ENCODE measurements at places on chromosomes 3 and 15.

- H3K36me3 ChIP-seq = peaks cover 85% of the 10 kb centered on the region
- peak overlapping the region; percentile 37 for H3K27ac ChIP-seq
- no peaks in the 10 kb centered on the region for H3K27me3 ChIP-seq
- H3K4me1 ChIP-seq = no peaks in the 10 kb centered on the region
- no peak for DNase-seq
These were observed 156.1 kb downstream of the TBL1XR1 start for GRCh38 chr3:177041021-177041729.

DNA sequence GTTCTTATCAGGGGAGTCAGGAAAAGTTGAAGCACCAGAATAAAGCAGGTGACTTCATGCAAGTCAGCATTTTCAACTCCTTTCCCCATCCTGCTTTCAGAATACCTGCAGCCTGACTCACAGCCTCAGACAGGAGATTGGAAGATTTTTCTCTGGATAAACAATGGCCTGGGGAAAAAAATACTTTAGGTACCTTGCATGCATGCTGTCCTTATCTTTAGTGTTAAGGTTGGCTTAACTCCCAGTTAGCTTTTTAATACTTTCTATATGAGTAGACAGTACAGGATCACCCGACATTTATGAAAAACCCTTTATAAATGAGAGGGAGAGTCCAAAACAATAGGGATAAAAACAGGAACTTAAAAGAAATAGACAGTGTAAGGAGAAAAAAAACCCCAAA lies 53.6 kb downstream of the PAK2 start:
- no peak for DNase-seq
- H3K4me3 ChIP-seq = no peak overlapping the region
- no peaks in the 10 kb centered on the region for H3K27me3 ChIP-seq
- H3K36me3 ChIP-seq = peaks cover 58% of the 10 kb centered on the region
- no peak overlapping the region for H3K27ac ChIP-seq

- H3K27ac ChIP-seq = no peak overlapping the region
- no peaks in the 10 kb centered on the region for H3K27me3 ChIP-seq
- H3K4me3 ChIP-seq = no peak overlapping the region
- no peaks in the 10 kb centered on the region for H3K4me1 ChIP-seq
- DNase-seq = no peak
These were observed 198.5 kb upstream of the RARB start for GRCh38 chr3:25229586-25229985.

DNA sequence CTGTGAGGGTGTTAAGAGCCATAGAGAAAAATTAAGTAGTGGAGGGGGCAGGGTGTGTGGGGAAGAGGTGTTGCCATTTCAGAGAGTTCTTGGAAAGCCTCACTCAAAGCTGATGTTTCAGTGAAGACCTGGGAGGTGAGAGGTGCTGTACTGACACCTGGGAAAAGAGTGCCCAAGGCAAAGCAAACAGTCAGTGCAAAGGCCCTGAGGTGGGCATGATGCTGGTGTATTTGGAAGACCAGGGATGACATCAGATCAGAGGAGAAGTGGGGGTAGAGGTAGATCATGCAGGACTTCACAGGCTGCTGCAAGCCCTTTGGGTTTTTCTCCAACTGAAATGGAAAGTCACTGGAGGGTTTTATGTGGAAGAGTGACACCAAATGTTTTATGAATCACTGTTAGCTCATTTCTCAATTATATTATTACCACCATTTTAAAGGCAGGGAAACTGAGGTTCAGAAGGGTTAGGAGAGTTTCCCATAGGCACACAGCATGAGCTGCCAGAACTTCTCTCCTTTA lies 42.8 kb upstream of the SMAD3 start:
- H3K4me3 ChIP-seq = no peak overlapping the region
- no peaks in the 10 kb centered on the region for H3K36me3 ChIP-seq
- no peak for DNase-seq
- no peak overlapping the region for H3K27ac ChIP-seq
- H3K4me1 ChIP-seq = no peaks in the 10 kb centered on the region
- H3K27me3 ChIP-seq = no peaks in the 10 kb centered on the region

DNA sequence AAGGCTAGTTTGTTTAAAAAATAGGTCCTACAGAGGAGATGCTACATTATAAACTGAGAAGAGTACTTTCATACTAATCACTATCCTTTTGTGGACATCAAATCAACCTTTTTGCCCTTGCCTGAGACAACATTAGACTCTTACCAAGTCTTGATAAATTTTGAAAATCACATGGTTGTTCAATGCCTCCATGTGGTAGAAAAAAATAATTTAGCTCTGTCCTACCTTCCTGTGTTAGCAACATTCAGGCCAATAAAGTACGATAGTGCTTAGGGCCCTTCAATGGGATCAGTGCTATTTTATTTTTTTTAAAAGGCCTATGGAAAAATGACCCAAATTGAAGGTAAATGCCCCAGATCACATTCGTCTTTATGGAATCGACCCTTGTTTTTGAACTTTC lies 5.0 kb upstream of the UBE2E1 start:
- H3K27me3 ChIP-seq = peaks cover 3% of the 10 kb centered on the region
- no peak overlapping the region for H3K27ac ChIP-seq
- H3K4me1 ChIP-seq = peaks cover 3% of the 10 kb centered on the region
- H3K4me3 ChIP-seq = no peak overlapping the region

DNA sequence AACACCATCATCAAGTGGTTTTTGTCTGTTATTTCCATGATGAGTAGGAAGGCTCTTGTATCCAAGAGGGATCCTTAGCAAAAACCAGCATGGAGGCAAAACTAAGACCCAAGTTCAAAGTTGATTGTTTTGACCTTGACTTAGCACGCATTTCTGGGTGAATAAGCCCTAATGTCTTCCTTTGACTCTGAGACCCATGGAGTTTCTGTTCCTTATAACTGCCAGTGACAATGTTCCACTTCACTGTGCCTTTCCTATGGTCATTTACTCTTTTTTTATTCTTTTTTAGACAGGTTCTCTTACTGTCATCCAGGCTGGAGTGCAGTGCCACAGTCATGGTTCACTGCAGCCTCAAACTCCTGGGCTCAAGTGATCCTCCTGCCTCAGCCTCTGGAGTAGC lies 118.2 kb upstream of the MRPL3 start:
- H3K4me3 ChIP-seq = no peak overlapping the region
- no peak for DNase-seq
- H3K36me3 ChIP-seq = no peaks in the 10 kb centered on the region
- peaks cover 9% of the 10 kb centered on the region for H3K27me3 ChIP-seq

GRCh38 chr3:86991482-86991815 lies 500 bp upstream of the VGLL3 start:
- H3K4me1 ChIP-seq = no peaks in the 10 kb centered on the region
- H3K27ac ChIP-seq = no peak overlapping the region
- no peak for DNase-seq
- H3K27me3 ChIP-seq = no peaks in the 10 kb centered on the region
- H3K4me3 ChIP-seq = no peak overlapping the region
- H3K36me3 ChIP-seq = no peaks in the 10 kb centered on the region

- H3K27me3 ChIP-seq = no peaks in the 10 kb centered on the region
- no peaks in the 10 kb centered on the region for H3K36me3 ChIP-seq
- H3K4me1 ChIP-seq = no peaks in the 10 kb centered on the region
- no peak overlapping the region for H3K4me3 ChIP-seq
These were observed 24.6 kb downstream of the CDIN1 start for GRCh38 chr15:36603987-36604386.

DNA sequence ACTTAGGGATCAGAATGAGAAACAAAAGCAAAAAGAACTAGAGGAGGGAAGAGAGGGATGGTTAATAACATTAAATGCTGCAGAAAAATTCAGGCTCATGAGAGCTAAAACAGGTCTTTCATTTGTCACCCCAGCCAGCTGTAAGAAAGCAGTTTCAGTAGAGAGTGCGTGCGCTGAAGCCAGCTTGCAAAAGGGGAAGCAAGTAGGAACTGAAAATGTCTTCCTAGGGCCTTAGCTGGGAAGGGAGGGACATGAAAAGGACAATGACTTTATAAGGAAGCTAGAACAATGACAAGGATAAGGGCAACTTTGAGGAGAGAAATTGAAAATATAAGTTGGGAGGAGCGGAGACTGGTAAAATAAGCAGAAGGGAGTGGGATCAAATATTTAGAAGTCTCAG lies 3.1 kb downstream of the CIAO2A start:
- H3K27me3 ChIP-seq = no peaks in the 10 kb centered on the region
- H3K27ac ChIP-seq = no peak overlapping the region
- no peak overlapping the region for H3K4me3 ChIP-seq
- H3K36me3 ChIP-seq = peaks cover 16% of the 10 kb centered on the region

- DNase-seq = no peak
- peaks cover 15% of the 10 kb centered on the region for H3K4me1 ChIP-seq
- H3K27me3 ChIP-seq = no peaks in the 10 kb centered on the region
- H3K36me3 ChIP-seq = no peaks in the 10 kb centered on the region
- no peak overlapping the region for H3K4me3 ChIP-seq
These were observed 4.5 kb upstream of the ZNF280D start for GRCh38 chr15:56737791-56738190.

GRCh38 chr15:94269954-94270353 lies 38.6 kb downstream of the MCTP2 start:
- no peak for DNase-seq
- H3K36me3 ChIP-seq = 0 out of 2 replicates have a peak, but pooled peaks cover 4% of the 10 kb centered on the region
- no peak overlapping the region for H3K27ac ChIP-seq
- H3K4me1 ChIP-seq = peaks cover 19% of the 10 kb centered on the region
- no peak overlapping the region for H3K4me3 ChIP-seq

DNA sequence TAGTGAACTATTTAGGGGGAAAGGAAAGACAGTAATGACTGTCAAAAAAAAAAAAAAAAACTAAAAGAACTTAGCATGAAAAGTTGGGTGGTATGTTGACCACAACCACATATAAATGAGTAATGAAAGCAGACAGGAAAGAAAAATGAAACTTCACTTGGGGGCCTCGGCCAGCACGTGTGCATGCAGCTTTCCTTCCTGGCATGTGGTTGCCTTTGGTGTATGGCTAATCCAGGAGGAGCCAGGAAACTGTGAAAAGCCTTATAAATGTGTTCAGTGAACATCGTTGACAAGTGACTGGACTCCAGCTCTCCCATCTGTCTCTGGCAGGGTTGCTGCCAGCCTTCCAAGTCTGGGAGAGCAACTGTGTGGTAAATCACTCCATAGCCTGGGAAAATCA lies 195.1 kb downstream of the DTWD1 start:
- peaks cover 4% of the 10 kb centered on the region for H3K4me1 ChIP-seq
- H3K4me3 ChIP-seq = no peak overlapping the region
- H3K36me3 ChIP-seq = no peaks in the 10 kb centered on the region
- peak; percentile 12 for DNase-seq

- no peaks in the 10 kb centered on the region for H3K4me1 ChIP-seq
- H3K4me3 ChIP-seq = no peak overlapping the region
These were observed 123.7 kb upstream of the SPRED1 start for GRCh38 chr15:38128921-38129320.

- H3K27ac ChIP-seq = no peak overlapping the region
- no peak overlapping the region for H3K4me3 ChIP-seq
- H3K27me3 ChIP-seq = no peaks in the 10 kb centered on the region
- no peaks in the 10 kb centered on the region for H3K36me3 ChIP-seq
- no peaks in the 10 kb centered on the region for H3K4me1 ChIP-seq
- no peak for DNase-seq
These were observed 81.7 kb downstream of the SMAD6 start for GRCh38 chr15:66783725-66784124.

- H3K27me3 ChIP-seq = no peaks in the 10 kb centered on the region
- no peak for DNase-seq
- H3K27ac ChIP-seq = no peak overlapping the region
- H3K36me3 ChIP-seq = no peaks in the 10 kb centered on the region
- no peaks in the 10 kb centered on the region for H3K4me1 ChIP-seq
- H3K4me3 ChIP-seq = no peak overlapping the region
These were observed 79.4 kb downstream of the GTPBP8 start for GRCh38 chr3:113070072-113070640.

GRCh38 chr15:90002428-90002844 lies 1.3 kb downstream of the ZNF710 start:
- peak; percentile 44 for DNase-seq
- H3K27ac ChIP-seq = peak overlapping the region; percentile 61
- H3K4me3 ChIP-seq = peak overlapping the region; percentile 60
- H3K36me3 ChIP-seq = 0 out of 2 replicates have a peak, but pooled peaks cover 2% of the 10 kb centered on the region
- peaks cover 22% of the 10 kb centered on the region for H3K4me1 ChIP-seq
- no peaks in the 10 kb centered on the region for H3K27me3 ChIP-seq

DNA sequence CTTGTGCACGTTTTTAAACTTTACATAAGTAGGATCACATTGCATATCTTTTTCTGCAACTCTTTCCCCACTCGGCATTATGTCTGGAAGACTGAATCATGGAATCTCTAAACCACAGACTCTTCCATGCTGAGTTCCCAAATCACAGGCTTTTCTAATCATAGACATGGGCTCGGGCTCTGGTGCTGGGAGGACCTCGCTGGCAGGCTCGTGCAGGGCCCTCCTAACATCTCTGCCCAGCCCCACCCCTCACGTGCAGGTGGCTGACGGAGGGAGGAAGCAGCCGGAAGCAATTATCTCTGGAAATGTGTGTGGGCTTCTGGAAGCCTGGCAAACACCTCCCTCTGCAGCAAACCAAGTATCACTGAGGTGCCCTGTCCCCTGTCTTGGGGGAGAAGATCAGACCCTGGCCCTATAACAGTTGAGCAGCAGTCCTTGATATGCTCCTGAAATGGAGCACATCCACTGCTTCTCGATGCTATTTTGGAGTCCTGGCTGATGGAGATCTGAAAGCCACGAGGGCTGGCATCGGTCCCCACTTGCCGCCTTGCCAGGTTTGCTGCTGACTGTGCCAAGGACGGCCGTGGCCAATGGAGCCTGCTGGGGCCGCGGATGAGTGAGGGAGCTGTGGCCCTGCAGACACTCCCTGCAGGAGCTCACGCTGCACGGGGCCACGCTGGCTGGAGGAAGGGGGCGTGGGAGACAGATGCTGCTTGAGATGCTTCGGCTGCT lies 4.4 kb upstream of the IQSEC1 start:
- H3K27me3 ChIP-seq = no peaks in the 10 kb centered on the region
- DNase-seq = peak; percentile 81
- peak overlapping the region; percentile 90 for H3K27ac ChIP-seq
- no peaks in the 10 kb centered on the region for H3K36me3 ChIP-seq
- peaks cover 48% of the 10 kb centered on the region for H3K4me1 ChIP-seq
- H3K4me3 ChIP-seq = no peak overlapping the region

DNA sequence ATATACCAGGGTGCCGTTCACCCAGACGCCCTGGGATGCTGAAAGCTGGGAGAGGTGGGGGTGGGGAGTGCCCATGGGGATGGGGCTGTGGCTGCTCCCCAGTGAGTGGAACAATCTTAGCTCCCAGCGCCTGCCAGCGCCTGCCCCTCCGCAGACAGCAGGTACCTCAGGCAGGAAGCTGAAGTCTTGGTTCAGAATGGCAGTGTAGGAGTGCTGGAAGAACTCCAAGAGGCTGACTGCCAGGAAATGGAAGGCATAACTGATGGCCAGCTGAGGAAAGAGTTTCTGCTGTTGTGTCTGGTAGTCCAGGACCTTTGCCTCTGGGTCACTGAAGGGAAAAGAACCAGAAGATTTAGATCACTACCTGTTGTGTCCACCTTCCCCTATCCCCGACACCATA lies 8.4 kb downstream of the ACOX2 start:
- no peak for DNase-seq
- H3K4me1 ChIP-seq = 0 out of 2 replicates have a peak, but pooled peaks cover 3% of the 10 kb centered on the region

GRCh38 chr3:23574822-23575315 lies 230.9 kb upstream of the UBE2E1 start:
- DNase-seq = no peak
- no peak overlapping the region for H3K4me3 ChIP-seq
- H3K27ac ChIP-seq = no peak overlapping the region
- no peaks in the 10 kb centered on the region for H3K4me1 ChIP-seq
- H3K36me3 ChIP-seq = no peaks in the 10 kb centered on the region

Data from DND-41 (cell line).